Epithelial cell of alveolus of lung (primary cell): ENCODE measurements at places on chromosomes 13 and 19. TPM values are rescaled to one million over a fixed set of nuclear protein-coding genes. Genes with fewer than 3 reads are reported as not detected.

The DENND1C gene
- total RNA-seq: not detected in 2 replicates

The TGFBR3L gene
- total RNA-seq: 6.3 and 8.9 TPM in 2 replicates

The ADGRL1 gene
- total RNA-seq: 5.6 and 28.9 TPM in 2 replicates

The CASP14 gene
- not detected in 2 replicates for total RNA-seq

The POGLUT2 gene
- 19.5 and 31.3 TPM in 2 replicates for total RNA-seq

The LGALS4 gene
- not detected in 2 replicates for total RNA-seq

The ZSCAN4 gene
- not detected in 2 replicates for total RNA-seq

The ZNF554 gene
- 0.65 and 3.8 TPM in 2 replicates for total RNA-seq

The PSG2 gene
- total RNA-seq: not detected in 2 replicates

The OR10H2 gene
- total RNA-seq: not detected in 2 replicates

The ZNF221 gene
- total RNA-seq: 2.6 and 15.8 TPM in 2 replicates

The C19orf73 gene
- 0.32 and 4.8 TPM in 2 replicates for total RNA-seq

The SIGLEC8 gene
- total RNA-seq: not detected in 2 replicates

The LRRC4B gene
- total RNA-seq: 0.39 and 1.6 TPM in 2 replicates

The KCNRG gene
- total RNA-seq: 1.4 and 6.0 TPM in 2 replicates

The REX1BD gene
- 60.7 and 107 TPM in 2 replicates for total RNA-seq

The TNNI3 gene
- total RNA-seq: not detected in 2 replicates

The RDH8 gene
- total RNA-seq: not detected in 2 replicates

The CEACAM20 gene
- total RNA-seq: not detected in 2 replicates

The S1PR4 gene
- not detected in 2 replicates for total RNA-seq

The TUBA3C gene
- total RNA-seq: not detected in 2 replicates

The PDCD5 gene
- 84.2 and 219 TPM in 2 replicates for total RNA-seq

The ERICH4 gene
- not detected in 2 replicates for total RNA-seq

The PEAK3 gene
- 0.13 TPM in 1 of 2 replicates, not detected in the other for total RNA-seq

The CNFN gene
- total RNA-seq: 1.8 TPM in 1 of 2 replicates, not detected in the other

The LMTK3 gene
- total RNA-seq: 0.26 and 4.5 TPM in 2 replicates

The LRRC8E gene
- total RNA-seq: 3.5 and 5.7 TPM in 2 replicates

The CCL25 gene
- total RNA-seq: not detected in 2 replicates

The DLEU7 gene
- not detected in 2 replicates for total RNA-seq

The ZGLP1 gene
- total RNA-seq: 0.32 and 0.52 TPM in 2 replicates

The KCNC3 gene
- total RNA-seq: 0.08 and 0.26 TPM in 2 replicates

The STOML3 gene
- total RNA-seq: not detected in 2 replicates

The LILRA5 gene
- total RNA-seq: not detected in 2 replicates

The FPR1 gene
- total RNA-seq: not detected in 2 replicates

The ZNF69 gene
- 4.3 and 13.3 TPM in 2 replicates for total RNA-seq
